Stimulated activated CD8-positive, alpha-beta memory T cell treated with anti-CD3 and anti-CD28 coated beads, Interleukin-4, amount 100 ng/mL, for 1 hour (primary cell): ENCODE measurements at places on chromosomes 3 and 15.

DNA sequence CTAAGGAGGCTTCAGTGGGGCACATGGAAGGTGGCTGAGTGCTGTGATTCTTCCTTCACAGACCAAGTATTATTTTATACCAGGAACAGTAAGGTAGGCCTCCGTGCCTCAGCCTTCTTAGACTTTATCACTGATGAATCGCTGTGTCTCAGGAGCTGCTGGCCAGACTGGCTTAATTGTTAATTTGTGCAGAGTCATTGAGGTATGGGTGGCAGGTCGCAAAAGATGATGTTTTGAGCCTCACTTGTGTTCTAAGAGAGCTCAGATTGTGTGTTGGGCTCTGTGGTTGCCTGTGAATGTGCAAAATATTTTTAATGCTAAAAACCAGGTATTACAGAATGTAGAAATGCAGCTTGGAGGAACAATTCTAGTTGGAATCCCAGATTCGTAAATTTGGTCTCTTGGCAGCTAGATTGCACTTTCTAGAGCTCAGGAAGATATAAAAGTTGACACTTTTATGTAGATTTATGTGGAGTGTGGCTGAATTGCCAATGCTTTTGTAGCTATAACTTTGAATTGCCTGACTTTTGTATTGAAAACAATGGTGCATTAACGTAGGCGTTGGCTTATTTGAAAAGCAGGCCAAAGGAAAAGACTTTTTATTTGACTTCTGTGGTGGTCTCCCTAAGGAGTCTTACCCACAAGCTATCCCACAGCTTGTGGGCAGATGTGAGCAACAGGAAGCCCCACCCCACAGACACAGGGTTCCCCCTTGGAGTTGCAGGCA, 53.4 kb downstream of the LARS2 start:
- no peak for DNase-seq

DNA sequence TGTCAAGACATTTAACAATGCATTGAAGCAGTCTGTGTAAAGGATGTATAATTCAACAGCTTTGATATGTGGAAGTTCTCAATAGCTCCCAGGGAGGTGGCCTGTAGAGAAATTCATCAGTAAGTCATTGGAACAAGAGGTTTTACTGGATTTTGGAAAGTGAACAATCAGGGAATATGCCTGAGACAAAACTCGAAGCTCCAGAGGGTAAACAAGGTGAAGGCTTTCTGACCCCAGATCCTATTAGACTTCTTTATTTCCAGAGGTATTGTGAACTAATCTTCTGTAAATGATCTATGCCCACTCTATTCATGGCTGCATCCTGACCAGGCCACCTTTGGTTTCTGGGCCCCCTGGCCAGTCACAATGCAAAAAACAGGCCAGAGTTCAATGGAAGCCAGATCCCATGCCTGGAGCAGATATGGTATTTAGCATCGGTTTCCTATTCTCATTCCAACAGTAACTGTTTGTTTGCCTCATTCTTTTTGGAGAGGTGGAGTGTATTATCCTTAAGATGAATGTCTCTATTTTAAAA, 177.3 kb downstream of the SATB1 start:
- no peak for DNase-seq

- no peak for DNase-seq
These were observed 42.1 kb downstream of the MAGI1 start for GRCh38 chr3:65996589-65996988.

- no peak for DNase-seq
These were observed 61.7 kb downstream of the B3GALNT1 start for GRCh38 chr3:161043336-161044035.

- DNase-seq, result peak; percentile 40
These were observed 56.0 kb downstream of the ZMAT3 start for GRCh38 chr3:179015551-179016020.

- peak; percentile 6 for DNase-seq
These were observed 626 bp downstream of the SEC62 start for GRCh38 chr3:169966951-169967915.

GRCh38 chr3:178367817-178368617, 168.2 kb upstream of the KCNMB2 start:
- no peak for DNase-seq

DNA sequence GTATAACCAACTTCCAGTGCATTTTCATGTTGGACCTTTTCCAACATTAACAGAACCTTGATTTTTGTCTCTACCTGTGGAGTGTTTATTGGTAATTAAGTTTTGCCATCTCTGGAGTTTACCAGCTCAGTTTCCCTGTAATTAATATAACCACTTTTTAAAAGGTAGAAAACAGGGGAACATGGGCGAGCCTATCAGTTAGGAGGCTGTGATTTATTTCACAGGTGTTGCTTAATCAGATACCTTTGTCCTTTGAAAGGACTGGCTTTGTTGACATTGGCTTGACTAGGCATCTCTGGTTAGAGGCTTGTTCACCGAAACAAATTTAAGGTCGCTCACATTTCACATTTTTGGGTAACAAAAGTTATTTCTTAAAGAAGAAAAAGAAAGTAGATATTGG, 622 bp downstream of the NAALADL2 start:
- DNase-seq, result no peak

- no peak for DNase-seq
These were observed 245.7 kb downstream of the FGF12 start for GRCh38 chr3:192481638-192482037.

GRCh38 chr15:50117431-50118027, 1.5 kb downstream of the ATP8B4 start:
- DNase-seq, result no peak

DNA sequence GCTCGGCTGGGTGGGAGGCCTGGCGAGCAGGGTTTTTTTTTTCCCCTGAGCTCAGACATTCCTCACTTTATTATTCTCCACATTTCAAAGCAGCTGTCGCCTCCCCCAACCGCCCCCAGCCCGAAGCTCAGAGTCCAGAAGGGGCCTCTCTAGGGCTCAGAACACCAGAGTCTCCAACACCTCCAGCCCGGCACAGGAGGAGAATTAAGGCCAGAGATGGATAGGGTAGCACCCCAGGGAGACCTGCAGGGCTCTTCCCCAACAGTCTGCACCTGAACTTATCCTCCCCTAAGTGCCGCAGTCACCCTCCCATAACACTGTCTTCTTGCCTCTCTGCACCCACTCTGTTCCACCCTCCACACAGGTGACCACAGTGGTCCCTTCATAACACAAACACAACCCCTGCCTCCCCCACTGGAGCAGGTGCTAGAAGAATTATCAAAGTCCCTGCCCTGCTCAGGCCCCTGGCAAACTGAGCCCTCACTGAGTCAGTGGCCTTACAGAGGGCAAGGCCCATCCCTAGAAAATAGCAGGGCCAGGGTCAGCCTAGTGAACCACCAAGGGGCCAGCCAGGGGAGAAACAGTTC, 14.1 kb downstream of the MYL3 start:
- no peak for DNase-seq

GRCh38 chr3:15831927-15832326, 34.1 kb upstream of the ANKRD28 start:
- no peak for DNase-seq

GRCh38 chr3:58948018-58948417, 101.8 kb downstream of the CFAP20DC start:
- no peak for DNase-seq

DNA sequence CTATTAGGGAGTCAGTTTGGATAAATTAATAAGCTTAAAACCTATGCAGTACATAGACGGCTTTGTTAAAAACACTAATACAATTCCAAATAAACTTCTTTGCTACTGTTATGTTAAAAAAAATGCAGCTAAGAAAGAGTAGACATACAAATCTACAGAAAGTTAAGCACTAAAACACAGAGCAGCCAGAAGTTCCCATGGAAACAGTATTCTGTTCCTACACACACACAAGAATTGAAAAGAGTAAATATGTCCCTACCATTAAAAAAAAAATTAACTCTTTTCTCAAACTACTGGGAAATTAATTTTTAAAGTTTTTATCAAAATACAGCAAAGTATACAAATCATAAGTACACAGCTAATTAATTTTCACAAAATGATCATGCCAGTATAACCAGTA, 71.6 kb downstream of the CLASP2 start:
- DNase-seq, result no peak

GRCh38 chr3:7309641-7310102, 448.8 kb downstream of the GRM7 start:
- DNase-seq, result no peak

- no peak for DNase-seq
These were observed 237.4 kb upstream of the UMPS start for GRCh38 chr3:124492824-124493223.

DNA sequence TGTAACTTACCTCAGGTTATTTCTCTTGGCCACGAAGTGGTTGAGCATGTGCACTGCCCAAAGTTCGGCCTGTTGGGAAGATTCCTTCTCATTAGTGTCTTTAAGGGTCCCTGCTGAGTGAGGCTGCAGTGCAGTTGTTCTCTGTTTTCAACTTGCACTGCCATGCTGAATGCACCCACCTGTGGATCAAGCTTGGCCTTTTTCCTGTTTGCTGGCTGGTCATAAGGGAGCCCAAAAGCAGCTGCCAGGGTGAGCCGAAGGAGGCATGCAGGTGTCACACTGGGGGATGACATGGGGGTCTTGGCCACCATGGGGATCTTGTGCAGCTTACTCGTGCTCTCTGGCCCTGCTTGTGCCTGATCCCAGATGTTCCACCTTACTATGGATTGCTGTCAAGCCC, 46.1 kb upstream of the RAF1 start:
- DNase-seq, result no peak

GRCh38 chr3:59263152-59263551, 213.3 kb upstream of the CFAP20DC start:
- DNase-seq, result no peak

GRCh38 chr3:151753846-151754245, 20.1 kb downstream of the AADACL2 start:
- DNase-seq, result no peak

DNA sequence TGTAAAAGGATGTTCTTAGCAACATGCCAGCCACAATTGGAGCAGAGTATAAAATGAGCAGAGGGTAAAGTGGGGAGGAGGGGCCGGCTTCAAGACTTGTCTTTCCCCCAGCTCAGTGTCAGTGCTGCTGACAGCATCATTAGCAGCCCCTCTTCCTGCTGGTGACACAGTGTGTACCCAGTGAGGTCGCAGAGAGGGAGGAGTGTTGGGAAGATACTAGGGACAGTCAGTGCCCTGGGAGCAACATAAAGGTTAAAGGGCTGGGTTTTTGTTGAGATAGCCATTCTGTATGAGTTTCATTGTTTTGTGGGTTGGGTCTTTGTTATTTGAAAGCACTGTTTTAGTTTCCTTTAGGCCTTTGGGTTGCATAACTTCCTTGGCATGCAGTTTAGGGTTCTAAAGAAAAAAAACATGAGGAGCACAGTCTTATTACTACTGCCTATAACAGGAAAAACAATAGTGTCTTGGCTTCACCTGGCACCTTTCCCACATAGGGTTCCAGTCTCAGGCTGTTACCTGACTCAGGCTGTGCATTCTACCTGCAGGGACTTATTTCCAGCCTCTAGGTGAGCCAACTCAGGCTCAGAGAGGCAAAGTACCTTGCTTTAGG, 94.1 kb upstream of the SKOR1 start:
- DNase-seq, result no peak

DNA sequence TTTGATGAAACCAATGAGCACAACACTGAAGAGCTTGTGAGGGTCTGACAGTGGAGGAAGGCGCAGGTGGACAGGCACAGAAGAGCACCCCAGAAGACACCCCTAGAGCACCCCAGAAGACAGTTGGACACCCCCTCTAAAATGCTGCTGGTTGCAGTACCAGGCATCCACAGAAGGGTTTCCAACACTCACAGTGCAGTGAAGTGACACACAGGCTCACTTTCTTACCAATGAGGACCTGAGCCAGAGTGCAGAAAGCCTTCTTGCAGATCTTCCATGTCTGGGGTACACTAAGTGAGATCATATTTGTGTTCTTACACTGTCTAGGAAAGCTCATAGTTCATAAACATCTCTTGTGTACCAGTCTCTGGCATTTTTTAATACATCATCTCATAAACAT, 27.6 kb downstream of the CCNL1 start:
- no peak for DNase-seq

DNA sequence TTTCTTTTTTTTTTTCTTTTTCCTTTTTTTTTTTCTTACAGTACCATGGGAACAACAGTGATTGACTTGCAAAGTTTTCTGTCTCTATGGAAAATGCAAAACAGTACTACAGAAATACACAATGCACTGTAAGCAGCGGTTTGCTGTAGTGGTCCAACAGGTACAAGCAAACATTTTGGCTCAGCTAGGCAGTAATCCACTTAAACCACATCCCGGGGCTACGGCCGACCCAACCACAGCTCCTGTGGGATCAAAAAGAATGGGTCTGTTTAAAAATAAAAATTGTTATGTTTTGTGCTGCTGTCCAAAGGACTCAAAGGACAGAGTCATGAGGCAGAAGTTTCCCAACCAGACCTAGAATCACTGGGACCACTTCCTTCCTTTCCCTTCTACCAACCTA, 667.1 kb upstream of the ADAMTS9 start:
- DNase-seq, result no peak

- no peak for DNase-seq
These were observed 19.6 kb downstream of the VGLL4 start for GRCh38 chr3:11624161-11624560.

DNA sequence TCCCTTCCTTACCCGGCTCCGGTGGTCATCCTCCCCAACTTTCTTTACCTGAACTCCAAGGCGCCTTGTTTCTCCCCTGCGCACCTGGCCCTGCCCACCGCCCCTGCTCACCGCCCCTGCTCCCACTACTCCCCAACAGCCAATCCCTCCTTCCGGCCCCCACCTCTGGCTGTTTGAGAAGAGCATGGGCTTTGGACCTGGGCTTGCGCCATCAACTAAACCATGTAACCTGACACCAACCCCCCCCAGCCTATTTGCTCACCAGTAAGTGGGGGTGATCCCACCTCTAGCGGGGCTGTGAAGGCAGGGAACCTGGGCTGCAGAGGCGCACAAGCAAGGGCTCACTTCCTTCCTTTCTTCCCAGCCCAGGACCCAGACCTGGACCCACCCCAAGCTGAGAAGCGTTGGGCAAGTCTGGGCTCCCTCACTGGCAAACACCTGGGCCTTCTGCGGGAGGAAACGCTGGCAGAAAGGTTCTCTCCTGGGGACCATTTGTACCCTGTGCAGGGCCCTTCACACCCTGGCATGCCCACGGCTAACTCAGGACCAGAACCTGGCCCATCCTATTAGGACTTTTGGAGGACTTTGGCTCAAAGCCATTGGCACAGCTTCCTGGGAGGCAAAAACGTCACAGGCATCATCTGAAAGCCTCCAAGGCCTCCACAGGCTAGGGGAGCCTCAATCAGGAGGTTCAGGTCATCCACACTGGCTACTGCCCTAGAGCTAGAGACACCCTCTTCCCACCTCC, at the start of gene PLXNB1:
Gene PLXNB1 (minus strand): TSS at position 127 of the 748 bp plus-strand sequence. CDS start 5,475 bp downstream, outside the sequence.
- DNase-seq, result no peak

DNA sequence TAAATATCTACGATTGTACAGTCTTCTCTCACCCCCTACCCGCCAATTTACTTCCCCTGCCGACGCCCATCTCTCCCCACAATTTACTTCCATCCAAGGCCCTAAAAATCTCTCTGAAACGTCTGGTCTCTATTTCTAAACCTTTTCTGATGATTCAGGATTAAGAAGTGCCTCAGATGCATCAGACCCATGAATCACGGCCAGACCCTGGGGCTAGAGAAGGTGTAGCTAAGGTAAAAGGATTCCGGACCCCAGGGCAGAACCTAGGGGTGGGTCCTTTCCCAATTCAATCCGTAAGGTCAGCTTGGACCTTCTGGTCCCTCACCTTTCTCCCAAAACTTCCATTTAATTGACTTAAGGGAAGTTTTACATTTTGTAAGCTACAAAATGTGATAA, 46.4 kb downstream of the LRIG1 start:
- DNase-seq, result no peak
